ENCODE measurements at places on chromosomes 5 and 9.

DNA sequence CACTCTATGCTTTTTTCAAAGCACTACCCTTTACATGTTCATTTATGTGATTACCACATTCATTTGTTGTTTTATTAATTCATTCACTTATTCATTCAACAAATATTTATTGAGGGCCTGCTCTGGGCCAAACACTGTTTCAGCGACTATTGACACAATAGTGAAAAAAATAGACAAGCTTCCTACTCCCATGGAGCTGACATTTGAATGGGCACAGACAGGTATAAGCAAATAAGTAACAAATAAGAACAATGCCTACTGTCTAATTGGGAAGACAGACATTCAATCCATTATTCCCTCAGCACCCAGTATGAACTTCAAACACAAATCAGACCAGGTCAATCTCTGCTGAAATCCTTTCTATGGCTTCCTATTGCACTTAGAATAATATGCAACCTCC, 156.9 kb upstream of the NR3C1 start:
- DNase-seq, result no peak

- no peak for DNase-seq
Measured at GRCh38 chr5:67268231-67269021, 71.8 kb upstream of the CD180 start.

GRCh38 chr5:75566710-75567309, 44.4 kb upstream of the ANKDD1B start:
- no peak for DNase-seq

DNA sequence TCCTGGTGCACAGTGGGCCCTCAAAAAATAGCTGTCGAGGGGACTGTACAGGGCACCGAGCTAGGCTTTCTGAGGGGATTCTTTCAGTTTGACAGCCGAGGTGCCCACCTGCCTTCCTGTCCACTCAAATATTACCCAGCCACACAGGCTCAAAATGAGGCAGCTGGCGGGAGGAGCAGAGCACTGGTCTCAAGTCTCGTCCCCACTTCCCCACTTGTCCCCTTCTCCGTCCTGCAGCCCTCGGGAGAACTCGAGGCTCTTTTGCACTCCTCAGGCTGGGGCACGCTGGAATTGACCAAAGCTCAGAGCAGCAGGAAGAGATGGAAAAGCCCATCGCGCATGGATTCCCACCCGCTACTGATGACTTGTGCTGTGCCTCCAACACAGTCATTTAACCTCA, 185.2 kb downstream of the HSPA4 start:
- no peak for DNase-seq

All from NCI-H510A (cell line).